Trophoblast cell (in vitro differentiated cells and primary cell): ENCODE measurements at places on chromosomes 11 and 22.
A peak's percentile ranks its signal among the peaks of the same experiment; 100 is the strongest.

DNA sequence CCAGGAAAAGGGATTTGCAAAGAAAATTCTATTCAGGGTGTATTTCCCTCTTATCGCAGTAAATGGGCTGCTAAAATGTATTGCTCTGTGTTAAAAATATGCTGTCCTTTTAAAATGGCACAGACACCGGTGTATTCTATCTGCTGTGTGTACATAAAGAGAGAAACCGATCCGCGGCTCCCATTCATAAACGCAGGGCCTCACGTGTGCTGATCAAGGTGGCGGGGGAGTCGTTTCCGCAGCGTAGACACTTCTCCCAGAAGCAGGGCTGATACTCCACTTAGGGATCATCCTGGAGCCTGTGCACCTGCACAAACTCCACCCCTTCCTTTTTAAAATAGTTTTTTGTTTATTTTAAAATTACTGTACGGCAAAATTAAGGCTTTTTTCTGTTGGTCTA is 26.1 kb upstream of the IGSF9B start:
- H3K4me3 ChIP-seq, result no peak overlapping the region
- no peak for DNase-seq
- H3K27ac ChIP-seq, result no peak overlapping the region
- no peaks in the 10 kb centered on the region for H3K4me1 ChIP-seq

DNA sequence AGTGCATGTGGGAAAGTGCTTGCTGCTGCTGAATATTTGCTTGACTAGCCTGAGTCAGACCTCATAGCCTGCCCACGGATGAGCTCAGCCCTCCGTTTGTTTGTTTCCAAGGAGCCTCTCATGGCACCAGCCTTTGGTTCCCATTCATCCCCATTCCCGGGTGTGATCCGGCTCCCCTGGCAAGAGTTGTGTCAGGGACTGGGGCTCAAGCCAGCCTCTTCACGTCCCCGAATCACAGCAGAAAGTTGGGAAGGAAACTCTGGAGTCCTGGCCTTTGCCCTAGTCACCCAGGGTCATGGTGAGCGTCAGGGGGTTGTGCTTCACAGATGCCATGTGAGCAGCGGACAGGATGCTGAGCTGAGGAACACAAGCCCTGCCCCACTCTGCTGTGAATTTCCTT is 13.8 kb downstream of the SEC14L3 start:
- H3K27me3 ChIP-seq, result no peaks in the 10 kb centered on the region
- H3K36me3 ChIP-seq, result no peaks in the 10 kb centered on the region
- H3K27ac ChIP-seq, result no peak overlapping the region
- no peak overlapping the region for H3K4me3 ChIP-seq
- no peak for DNase-seq

- no peaks in the 10 kb centered on the region for H3K27me3 ChIP-seq
- no peak overlapping the region for H3K4me3 ChIP-seq
- no peak overlapping the region for H3K27ac ChIP-seq
- peaks cover 2% of the 10 kb centered on the region for H3K4me1 ChIP-seq
- peaks cover 2% of the 10 kb centered on the region for H3K36me3 ChIP-seq
- DNase-seq, result no peak
These were observed 104.2 kb upstream of the SORL1-AS1 start for GRCh38 chr11:121556937-121557336.

DNA sequence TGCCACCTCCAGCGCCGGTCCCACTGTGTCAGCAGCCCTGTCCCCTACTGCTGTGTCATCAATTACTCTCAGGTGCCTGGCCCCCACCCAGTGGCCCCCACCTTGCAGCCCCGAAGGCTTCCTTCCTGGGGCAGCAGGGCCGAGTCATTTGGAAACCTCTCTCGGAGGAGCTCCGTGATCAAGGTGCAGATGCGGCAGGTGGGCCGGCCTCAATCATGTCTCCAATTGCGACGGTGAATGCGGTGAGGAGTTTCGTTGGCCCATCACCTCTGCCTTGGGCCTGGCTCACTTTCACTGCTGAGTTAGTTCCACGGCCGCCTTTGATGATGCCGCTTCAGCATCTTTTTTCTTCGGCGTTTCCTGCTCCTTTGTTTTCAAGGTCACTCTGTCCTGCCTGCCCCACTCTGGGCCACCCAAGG is 11.3 kb upstream of the CXCR5 start:
- H3K27ac ChIP-seq, result no peak overlapping the region
- no peaks in the 10 kb centered on the region for H3K27me3 ChIP-seq
- peaks cover 17% of the 10 kb centered on the region for H3K4me1 ChIP-seq

GRCh38 chr11:90590286-90590685 is 367.4 kb upstream of the CHORDC1 start:
- no peak overlapping the region for H3K4me3 ChIP-seq
- H3K36me3 ChIP-seq, result no peaks in the 10 kb centered on the region
- H3K27ac ChIP-seq, result no peak overlapping the region
- DNase-seq, result no peak
- H3K4me1 ChIP-seq, result no peaks in the 10 kb centered on the region

DNA sequence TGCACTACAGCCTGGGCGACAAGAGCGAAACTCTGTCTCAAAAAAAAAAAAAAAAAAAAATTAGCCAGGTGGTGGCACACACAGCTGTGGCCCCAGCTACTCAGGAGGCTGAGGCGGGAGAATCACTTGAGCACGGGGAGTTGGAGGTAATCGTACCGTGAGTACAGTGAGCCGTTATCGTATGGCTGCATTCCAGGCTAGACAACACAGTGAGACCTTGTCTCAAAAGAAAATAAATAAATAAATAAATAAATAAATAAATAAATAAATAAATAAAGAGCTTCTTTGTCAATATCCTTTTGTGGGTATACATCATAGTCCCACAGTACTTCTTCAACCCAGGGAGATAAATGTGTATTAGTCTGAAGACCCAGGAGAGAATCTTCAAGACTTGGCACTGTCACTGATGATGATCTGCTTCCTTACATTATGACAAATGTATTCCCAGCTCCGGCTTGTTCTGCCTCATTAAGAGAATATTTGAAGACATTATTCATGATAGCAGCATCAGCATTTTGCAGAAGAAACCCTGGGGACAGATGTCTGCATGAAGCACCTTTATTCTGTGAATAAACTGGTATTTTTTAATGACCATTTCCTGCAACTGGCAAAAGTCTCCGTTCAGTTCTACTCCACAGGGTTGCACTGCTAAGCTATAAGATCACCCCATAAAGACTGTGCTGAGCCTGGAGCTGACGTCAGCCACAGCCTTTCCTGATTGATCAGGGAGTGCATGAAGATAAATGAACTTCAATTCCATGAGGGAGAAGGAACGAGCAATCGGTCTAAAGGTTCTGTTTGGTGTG is 1.6 kb upstream of the ACY3 start:
- no peaks in the 10 kb centered on the region for H3K4me1 ChIP-seq
- H3K4me3 ChIP-seq, result no peak overlapping the region
- no peak overlapping the region for H3K27ac ChIP-seq
- H3K27me3 ChIP-seq, result no peaks in the 10 kb centered on the region

DNA sequence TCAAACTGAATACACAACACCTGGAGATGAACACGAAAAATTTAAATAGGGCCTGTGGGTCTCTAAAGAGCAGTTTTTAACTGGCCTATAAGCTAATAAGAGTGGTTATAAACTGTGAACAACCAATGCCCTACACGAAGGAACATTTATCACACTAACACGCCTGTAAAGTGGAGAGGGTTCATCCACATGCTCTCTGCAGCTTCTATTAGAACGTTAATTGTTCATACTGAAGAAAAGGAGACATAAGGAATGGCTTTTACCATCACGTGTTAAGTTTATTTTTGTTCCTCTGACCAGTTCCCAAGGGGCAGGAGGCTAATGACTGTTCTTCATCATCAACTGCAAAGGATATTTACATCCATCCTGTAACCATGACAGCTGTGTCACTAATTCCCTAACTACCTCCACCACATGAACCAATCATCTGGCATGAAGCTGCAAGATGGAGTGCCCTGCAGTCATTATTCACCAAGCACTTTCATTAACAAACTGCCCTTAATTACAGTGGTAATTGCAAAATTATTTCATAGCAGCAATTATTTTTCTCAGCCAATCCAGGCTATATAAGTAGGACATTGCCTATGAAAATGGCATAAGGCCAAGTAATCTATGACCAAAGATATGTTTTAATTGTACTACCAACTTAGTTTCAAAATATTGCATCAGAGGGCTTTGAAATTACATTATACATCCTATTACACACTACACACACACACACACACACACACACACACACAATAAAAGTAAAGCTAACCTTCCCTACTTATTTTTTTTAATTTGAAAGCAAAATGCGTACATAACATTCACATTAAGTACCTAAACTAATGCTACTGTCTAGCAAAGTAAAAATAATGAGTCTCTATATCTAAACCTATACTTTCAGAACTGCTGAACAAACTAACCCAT is 186.7 kb downstream of the CADM1 start:
- no peak for DNase-seq
- H3K27ac ChIP-seq, result no peak overlapping the region
- H3K4me1 ChIP-seq, result no peaks in the 10 kb centered on the region
- no peaks in the 10 kb centered on the region for H3K27me3 ChIP-seq
- H3K4me3 ChIP-seq, result no peak overlapping the region
- H3K36me3 ChIP-seq, result no peaks in the 10 kb centered on the region

DNA sequence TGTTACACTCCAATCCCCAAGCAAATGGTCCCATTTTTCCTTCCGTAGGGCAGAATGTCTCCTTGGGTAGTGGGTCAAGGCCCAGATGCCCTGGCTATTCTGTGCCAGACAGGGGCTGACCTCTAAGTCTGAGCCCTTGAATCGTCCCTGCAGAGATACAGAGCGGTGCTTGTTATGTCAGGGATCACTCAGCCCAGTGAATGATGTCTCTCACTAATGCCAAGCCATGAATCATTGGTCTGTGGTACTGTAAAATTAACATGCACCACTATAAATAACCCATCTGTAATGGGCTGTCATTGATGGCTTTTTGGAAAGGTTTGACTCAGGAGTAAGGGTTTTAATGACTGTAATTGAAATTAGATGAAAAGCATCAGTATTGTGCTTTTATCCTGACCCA is 35.3 kb upstream of the KIRREL3 start:
- H3K4me1 ChIP-seq, result no peaks in the 10 kb centered on the region
- H3K4me3 ChIP-seq, result no peak overlapping the region
- H3K36me3 ChIP-seq, result no peaks in the 10 kb centered on the region
- DNase-seq, result no peak
- no peak overlapping the region for H3K27ac ChIP-seq

- H3K4me3 ChIP-seq, result no peak overlapping the region
- no peak for DNase-seq
- no peaks in the 10 kb centered on the region for H3K27me3 ChIP-seq
- H3K27ac ChIP-seq, result no peak overlapping the region
These were observed 264.0 kb downstream of the ETS1 start for GRCh38 chr11:128323381-128323780.

DNA sequence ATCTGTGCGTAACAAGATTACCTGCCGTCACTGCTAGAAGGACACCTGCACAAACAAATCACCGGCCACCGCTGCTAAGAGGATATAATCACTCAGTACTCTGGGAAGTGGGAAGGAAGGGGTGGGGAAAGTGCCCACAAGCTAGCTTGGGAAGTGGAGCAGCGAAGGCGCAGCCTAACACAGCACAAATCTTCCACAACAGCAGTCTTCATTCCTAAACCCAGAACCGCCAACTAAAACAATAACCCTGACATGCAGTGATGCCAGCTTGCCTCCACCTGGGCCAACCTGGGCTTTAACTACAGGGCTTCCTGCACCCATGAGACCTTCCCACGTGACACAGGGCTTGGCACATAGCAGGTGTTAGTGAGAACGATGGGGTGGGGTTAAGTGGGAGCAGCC is 5.1 kb downstream of the DGCR2 start:
- H3K27me3 ChIP-seq, result no peaks in the 10 kb centered on the region
- H3K36me3 ChIP-seq, result peaks cover 9% of the 10 kb centered on the region
- no peak overlapping the region for H3K27ac ChIP-seq
- peaks cover 11% of the 10 kb centered on the region for H3K4me1 ChIP-seq

GRCh38 chr11:459511-460220 is 9.6 kb downstream of the PTDSS2 start:
- peaks cover 25% of the 10 kb centered on the region for H3K4me1 ChIP-seq
- H3K27me3 ChIP-seq, result no peaks in the 10 kb centered on the region
- no peak overlapping the region for H3K4me3 ChIP-seq
- peaks cover 42% of the 10 kb centered on the region for H3K36me3 ChIP-seq
- peak overlapping the region; percentile 48 for H3K27ac ChIP-seq

DNA sequence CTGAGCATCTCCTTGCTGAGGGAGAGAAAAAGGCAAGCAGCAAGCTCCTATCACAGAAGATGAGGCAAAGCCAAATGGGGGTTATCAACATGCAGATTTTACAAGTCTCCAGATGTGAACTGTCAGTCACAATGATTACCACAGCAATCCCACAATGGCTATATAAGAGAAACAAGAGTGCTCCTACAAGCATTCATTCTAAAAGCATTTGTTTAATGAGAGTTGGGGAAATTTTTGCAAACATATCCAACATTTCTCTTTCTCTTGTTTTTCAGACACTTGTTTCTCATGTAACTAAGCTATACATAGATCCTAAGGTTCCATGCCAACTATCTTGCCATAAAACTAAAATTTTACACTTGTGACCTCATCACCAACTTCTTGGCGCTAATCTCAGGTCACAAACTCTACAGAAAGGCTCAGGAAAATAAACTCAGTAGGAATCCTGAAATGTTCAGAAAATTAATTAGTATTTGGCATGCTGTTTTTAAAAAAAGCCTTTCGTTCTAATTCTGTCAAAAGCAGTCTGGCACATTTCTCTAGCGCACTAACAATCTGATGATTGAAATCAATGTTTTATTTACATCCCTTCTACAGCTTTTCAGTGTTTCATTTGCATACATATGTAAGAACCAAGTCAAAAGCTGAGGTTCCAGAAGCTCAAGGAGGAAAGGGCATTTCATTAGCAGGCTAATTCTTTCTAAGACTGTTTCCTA is 199.5 kb downstream of the TTC28 start:
- H3K27me3 ChIP-seq, result no peaks in the 10 kb centered on the region
- H3K4me1 ChIP-seq, result no peaks in the 10 kb centered on the region
- no peaks in the 10 kb centered on the region for H3K36me3 ChIP-seq
- H3K27ac ChIP-seq, result no peak overlapping the region
- no peak for DNase-seq

GRCh38 chr11:76238551-76238950 is 32.2 kb upstream of the WNT11 start:
- H3K36me3 ChIP-seq, result no peaks in the 10 kb centered on the region
- H3K27me3 ChIP-seq, result peaks cover 2% of the 10 kb centered on the region
- DNase-seq, result no peak
- no peak overlapping the region for H3K4me3 ChIP-seq
- H3K4me1 ChIP-seq, result peaks cover 15% of the 10 kb centered on the region

DNA sequence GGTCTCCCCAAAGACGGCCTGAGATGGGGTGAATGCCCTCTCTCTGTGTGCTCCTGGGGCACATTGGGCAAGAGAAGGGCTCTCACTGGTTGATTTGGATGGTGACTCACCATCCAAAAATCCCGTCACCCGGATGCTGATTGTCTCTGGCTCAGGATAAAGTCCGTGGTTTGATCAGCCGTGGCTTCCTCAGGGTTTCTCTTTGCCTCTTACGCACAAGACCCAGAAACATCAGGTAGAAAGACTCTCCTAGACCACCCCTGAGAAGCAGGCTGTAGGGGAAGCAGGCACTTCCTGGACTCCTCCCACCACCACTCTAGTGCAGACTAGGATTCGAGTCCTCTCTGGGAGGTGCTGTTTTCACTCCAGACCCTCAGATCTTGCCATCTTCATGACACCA is 176.1 kb upstream of the NCAM1 start:
- no peaks in the 10 kb centered on the region for H3K27me3 ChIP-seq
- H3K27ac ChIP-seq, result no peak overlapping the region
- H3K36me3 ChIP-seq, result no peaks in the 10 kb centered on the region
- DNase-seq, result no peak
